ENCODE measurements at places on chromosomes 13 and 19. TPM values are rescaled to one million over a fixed set of nuclear protein-coding genes. Genes with fewer than 3 reads are reported as not detected.

GRCh38 chr19:21483589-21484170, 21.7 kb upstream of the ZNF429 start:
- no peak overlapping the region for H3K4me3 ChIP-seq
- H3K27me3 ChIP-seq = no peaks in the 10 kb centered on the region
- H3K36me3 ChIP-seq = no peaks in the 10 kb centered on the region
- no peaks in the 10 kb centered on the region for H3K4me1 ChIP-seq
- H3K27ac ChIP-seq = no peak overlapping the region

DNA sequence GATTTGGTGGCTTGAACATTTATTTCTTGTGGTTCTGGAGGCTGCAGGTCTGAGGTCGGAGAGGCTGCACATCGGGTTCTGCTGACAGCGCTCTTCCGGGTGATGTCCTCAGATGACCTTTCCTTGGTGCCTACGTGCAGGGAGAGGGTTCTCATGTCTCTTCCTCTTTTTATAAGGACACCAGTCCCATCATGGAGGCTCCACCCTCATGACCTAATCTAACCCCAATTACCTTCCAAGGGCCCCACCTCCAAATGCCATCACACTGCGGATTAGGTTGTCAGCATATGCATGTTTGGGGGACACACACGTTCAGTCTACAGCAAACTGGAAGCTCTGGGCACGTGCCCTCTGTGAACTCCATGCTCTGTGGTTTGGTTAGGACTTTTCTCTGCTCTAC, 338.6 kb downstream of the FGF9 start:
- no peaks in the 10 kb centered on the region for H3K4me1 ChIP-seq
- no peaks in the 10 kb centered on the region for H3K27me3 ChIP-seq
- no peaks in the 10 kb centered on the region for H3K36me3 ChIP-seq
- no peak for DNase-seq
- no peak overlapping the region for H3K4me3 ChIP-seq
- no peak overlapping the region for H3K27ac ChIP-seq

The POLR1D gene
- 114 TPM for total RNA-seq

The ZNF497 gene
- total RNA-seq = 6.6 TPM

DNA sequence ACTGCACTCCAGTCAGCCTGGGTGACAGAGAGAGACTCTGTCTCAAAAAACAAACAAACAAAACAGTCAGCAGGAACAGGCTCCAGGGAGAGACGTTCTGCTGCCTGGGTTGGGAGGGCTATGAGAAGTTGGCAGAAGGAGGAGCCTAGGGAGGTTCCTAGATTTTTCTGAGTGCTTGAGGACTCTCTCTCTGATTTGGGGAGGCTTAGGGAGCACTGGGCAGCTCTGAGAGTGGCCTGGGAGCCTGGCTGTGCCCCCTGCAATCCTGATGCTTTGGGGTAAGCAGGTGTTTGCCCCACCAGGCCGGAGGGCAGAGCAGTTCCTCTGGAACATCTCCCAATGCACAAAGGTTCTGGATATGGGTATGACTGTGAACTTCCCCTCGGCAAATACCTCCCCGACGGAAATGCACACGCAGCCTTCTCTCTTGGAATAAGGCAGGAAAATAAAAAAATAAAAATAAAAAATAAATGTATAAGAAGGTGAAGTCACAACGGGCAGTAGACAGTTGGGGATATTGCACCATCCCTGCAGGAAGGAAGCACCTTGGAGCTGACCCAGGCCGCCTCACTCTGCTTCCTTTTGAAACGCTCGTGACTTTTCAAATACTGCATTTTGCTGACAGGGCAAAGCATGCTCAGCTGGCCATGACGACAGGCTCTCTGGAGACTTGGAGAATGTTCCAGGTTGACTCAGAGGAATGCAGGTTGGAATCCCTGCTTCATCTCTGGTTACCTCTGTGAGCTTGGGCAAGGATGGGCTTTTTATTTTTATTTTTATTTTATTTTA, 26.5 kb upstream of the HOMER3 start:
- peak; percentile 33 for DNase-seq
- H3K36me3 ChIP-seq = no peaks in the 10 kb centered on the region
- H3K27ac ChIP-seq = peak overlapping the region; percentile 17
- H3K27me3 ChIP-seq = no peaks in the 10 kb centered on the region
- no peaks in the 10 kb centered on the region for H3K4me1 ChIP-seq
- H3K4me3 ChIP-seq = no peak overlapping the region

Measured in prostate gland (tissue), 2 donors.